ENCODE measurements at places on chromosomes 1 and 21. TPM values are rescaled to one million over a fixed set of nuclear protein-coding genes. Genes with fewer than 3 reads are reported as not detected.

Gene ASCL5
- not detected for total RNA-seq

Gene SH2D2A
- total RNA-seq = 66.8 TPM

Gene PAX7
- total RNA-seq = not detected

Gene ADAMTSL4
- 0.66 TPM for total RNA-seq

Gene ZNF684
- 5.7 TPM for total RNA-seq

Gene ZNF683
- total RNA-seq = 1.4 TPM

Gene CYP4B1
- 0.20 TPM for total RNA-seq

Gene PEF1
- total RNA-seq = 49.8 TPM
